ENCODE measurements at places on chromosomes 16 and 17. TPM values are rescaled to one million over a fixed set of nuclear protein-coding genes. Genes with fewer than 3 reads are reported as not detected.
A peak's percentile ranks its signal among the peaks of the same experiment; 100 is the strongest.

- H3K27ac ChIP-seq: no peak overlapping the region
- no peak overlapping the region for H3K4me3 ChIP-seq
- H3K27me3 ChIP-seq: no peaks in the 10 kb centered on the region
- DNase-seq: no peak
Observed at GRCh38 chr17:51217946-51218345, 41.9 kb downstream of the MBTD1 start.

DNA sequence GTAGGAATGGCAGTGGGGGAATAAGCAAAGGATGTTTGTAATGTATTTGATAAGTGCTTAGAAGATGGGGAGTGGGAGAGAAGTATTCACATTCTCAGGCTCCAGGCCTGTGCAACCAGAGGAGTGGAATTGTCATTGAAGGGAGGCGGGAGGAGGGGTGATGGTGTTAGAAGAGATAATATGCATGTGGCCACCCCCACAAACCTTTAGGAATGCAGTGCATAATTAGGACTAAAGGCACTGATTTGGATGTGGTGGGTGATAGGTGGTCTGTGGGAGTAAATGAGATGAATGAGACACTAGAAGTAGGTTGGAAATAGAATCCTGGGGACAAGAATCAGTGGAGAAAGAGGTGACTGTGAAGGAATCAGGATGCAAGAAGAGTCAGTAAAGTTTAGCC lies 27.1 kb downstream of the UTP18 start:
- peaks cover 87% of the 10 kb centered on the region for H3K36me3 ChIP-seq
- no peaks in the 10 kb centered on the region for H3K27me3 ChIP-seq
- H3K27ac ChIP-seq: peak overlapping the region; percentile 16
- DNase-seq: no peak
- no peak overlapping the region for H3K4me3 ChIP-seq

DNA sequence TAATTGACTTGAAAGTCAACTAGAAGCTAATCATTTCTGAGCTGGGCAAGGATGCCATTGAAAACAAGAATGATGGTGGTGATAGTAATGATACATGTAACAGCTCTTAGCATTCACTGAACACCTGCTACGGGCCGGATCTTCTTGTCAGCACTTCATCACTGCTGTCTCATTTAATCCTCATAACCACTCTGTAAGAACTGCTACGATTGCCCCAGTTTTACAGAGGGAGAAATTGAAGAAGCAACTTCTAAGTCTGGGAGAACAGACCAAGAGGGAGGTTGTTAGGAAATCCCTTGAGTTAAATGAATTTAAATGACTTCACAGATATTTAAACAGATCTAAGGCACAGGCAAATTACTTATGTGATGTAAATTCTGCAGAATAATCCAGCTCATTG lies 7.0 kb upstream of the GAN start:
- peaks cover under 1% of the 10 kb centered on the region for H3K4me1 ChIP-seq
- no peak overlapping the region for H3K4me3 ChIP-seq
- no peak overlapping the region for H3K27ac ChIP-seq
- DNase-seq: no peak
- H3K27me3 ChIP-seq: no peaks in the 10 kb centered on the region

GRCh38 chr17:32771396-32771795 lies 105.5 kb downstream of the MYO1D start:
- H3K27ac ChIP-seq: no peak overlapping the region
- peaks cover 10% of the 10 kb centered on the region for H3K36me3 ChIP-seq
- H3K4me1 ChIP-seq: peaks cover 5% of the 10 kb centered on the region
- no peaks in the 10 kb centered on the region for H3K27me3 ChIP-seq
- H3K4me3 ChIP-seq: no peak overlapping the region
- DNase-seq: no peak

DNA sequence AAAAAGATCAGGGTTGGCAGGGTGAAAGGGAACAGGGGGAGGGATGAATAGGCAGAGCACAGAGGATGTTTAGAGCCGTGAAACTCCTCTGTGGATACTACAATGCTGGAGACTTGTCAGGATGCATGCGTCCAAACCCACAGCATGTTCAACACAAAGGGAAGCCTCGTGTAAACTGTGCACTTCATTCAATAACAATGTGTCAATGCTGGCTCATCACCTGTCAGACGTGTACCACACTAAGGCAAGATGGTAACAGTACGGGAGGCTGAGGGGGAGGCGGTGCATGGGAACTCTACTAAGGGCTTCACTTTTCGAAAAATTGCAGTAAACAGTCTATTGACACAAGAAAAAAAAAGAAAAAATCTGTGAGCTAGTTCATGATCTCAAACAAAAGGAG lies 63.7 kb downstream of the C16orf95 start:
- no peak overlapping the region for H3K27ac ChIP-seq
- H3K27me3 ChIP-seq: no peaks in the 10 kb centered on the region
- no peak for DNase-seq

GRCh38 chr16:24986512-24987303 lies 28.5 kb downstream of the ARHGAP17 start:
- peak overlapping the region; percentile 39 for H3K4me3 ChIP-seq
- DNase-seq: no peak
- peaks cover 94% of the 10 kb centered on the region for H3K4me1 ChIP-seq
- H3K27ac ChIP-seq: peak overlapping the region; percentile 78
- H3K27me3 ChIP-seq: no peaks in the 10 kb centered on the region

DNA sequence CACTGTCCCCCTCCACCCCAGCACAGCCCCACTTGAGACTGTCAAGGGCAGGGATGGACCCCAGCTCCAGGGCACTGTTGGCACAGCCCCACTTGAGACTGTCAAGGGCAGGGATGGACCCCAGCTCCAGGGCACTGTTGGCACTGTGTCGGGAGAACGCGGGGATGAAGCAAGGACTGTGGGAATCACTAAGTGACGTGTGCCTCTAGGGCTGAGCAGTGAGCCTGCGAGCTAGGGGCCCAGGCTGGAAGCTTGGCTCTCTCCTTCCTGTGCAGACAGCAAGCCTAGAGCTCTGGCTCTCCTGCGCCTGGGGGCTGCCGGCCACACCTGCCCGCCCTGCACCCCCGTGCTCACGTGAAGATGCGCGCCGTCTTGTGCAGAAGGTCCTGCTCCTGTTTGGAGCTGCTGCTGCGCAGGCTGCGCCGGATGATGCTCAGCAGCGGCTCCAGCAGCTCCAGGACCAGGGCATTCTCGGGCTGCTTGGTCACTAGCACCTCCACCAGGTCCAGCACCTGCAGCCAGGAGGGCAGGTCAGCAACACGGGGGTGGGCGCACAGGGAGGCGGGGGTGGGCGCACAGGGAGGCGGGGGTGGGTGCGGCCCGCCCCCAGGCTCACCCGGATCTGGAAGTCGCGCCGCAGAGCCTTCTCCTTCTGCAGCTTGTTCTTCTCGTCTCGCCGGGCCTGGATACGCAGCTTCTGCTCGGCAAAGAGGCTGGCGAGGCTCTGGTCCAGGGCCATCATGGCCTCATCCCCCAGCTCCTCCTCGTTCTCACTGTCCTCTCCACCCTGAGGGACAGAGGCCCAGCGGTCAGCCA lies 10.8 kb downstream of the MYBBP1A start:
- H3K36me3 ChIP-seq: peaks cover 78% of the 10 kb centered on the region
- H3K27ac ChIP-seq: no peak overlapping the region
- H3K4me3 ChIP-seq: no peak overlapping the region
- no peaks in the 10 kb centered on the region for H3K27me3 ChIP-seq

- no peaks in the 10 kb centered on the region for H3K27me3 ChIP-seq
- H3K27ac ChIP-seq: no peak overlapping the region
- H3K4me3 ChIP-seq: no peak overlapping the region
- no peaks in the 10 kb centered on the region for H3K36me3 ChIP-seq
- H3K4me1 ChIP-seq: no peaks in the 10 kb centered on the region
Observed at GRCh38 chr16:82860071-82860470, 233.3 kb downstream of the CDH13 start.

- no peak overlapping the region for H3K4me3 ChIP-seq
- H3K4me1 ChIP-seq: peaks cover 7% of the 10 kb centered on the region
- no peak overlapping the region for H3K27ac ChIP-seq
- H3K36me3 ChIP-seq: peaks cover 10% of the 10 kb centered on the region
Observed at GRCh38 chr17:81210868-81211267, 11.9 kb downstream of the CEP131 start.

- H3K4me3 ChIP-seq: no peak overlapping the region
- no peaks in the 10 kb centered on the region for H3K4me1 ChIP-seq
- H3K27ac ChIP-seq: no peak overlapping the region
- DNase-seq: no peak
- H3K36me3 ChIP-seq: no peaks in the 10 kb centered on the region
- no peaks in the 10 kb centered on the region for H3K27me3 ChIP-seq
Observed at GRCh38 chr16:73998707-73999106, 297.9 kb upstream of the PSMD7 start.

DNA sequence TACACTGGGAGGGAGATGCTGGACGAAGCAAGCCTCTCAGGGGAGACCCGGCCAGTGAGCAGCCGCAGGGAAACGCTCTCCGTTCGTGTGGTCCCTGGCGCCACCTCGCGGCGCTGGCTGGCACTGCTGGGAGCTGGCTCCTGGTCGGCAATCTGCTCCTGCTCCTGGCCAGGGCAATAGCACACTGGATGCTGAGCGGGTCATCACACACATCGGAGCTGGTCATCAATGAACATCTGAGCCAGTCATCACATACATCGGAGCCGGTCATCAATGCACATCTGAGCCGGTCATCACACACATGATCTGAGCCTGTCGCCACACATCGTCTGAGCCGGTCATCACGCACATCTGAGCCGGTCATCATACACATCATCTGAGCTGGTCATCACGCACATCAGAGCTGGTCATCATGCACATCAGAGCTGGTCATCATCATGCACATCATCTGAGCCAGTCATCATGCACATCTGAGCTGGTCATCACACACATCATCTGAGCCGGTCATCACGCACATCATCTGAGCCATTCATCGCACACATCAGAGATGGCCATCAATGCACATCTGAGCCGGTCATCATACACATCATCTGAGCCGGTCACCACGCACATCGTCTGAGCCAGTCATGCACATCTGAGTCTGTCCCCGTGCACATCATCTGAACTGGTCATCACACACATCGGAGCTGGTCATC lies 217.3 kb downstream of the RBFOX3 start:
- peak; percentile 81 for DNase-seq
- peaks cover 46% of the 10 kb centered on the region for H3K27me3 ChIP-seq
- peaks cover 4% of the 10 kb centered on the region for H3K4me1 ChIP-seq
- H3K27ac ChIP-seq: no peak overlapping the region
- no peaks in the 10 kb centered on the region for H3K36me3 ChIP-seq

GRCh38 chr16:17606460-17606859 lies 135.7 kb upstream of the XYLT1 start:
- H3K27me3 ChIP-seq: peaks cover 36% of the 10 kb centered on the region
- H3K27ac ChIP-seq: no peak overlapping the region
- H3K36me3 ChIP-seq: no peaks in the 10 kb centered on the region
- H3K4me1 ChIP-seq: no peaks in the 10 kb centered on the region
- no peak for DNase-seq

- H3K27ac ChIP-seq: no peak overlapping the region
- no peak for DNase-seq
- H3K27me3 ChIP-seq: no peaks in the 10 kb centered on the region
- no peaks in the 10 kb centered on the region for H3K4me1 ChIP-seq
Observed at GRCh38 chr16:6749698-6750097, 582.9 kb upstream of the RBFOX1 start.

DNA sequence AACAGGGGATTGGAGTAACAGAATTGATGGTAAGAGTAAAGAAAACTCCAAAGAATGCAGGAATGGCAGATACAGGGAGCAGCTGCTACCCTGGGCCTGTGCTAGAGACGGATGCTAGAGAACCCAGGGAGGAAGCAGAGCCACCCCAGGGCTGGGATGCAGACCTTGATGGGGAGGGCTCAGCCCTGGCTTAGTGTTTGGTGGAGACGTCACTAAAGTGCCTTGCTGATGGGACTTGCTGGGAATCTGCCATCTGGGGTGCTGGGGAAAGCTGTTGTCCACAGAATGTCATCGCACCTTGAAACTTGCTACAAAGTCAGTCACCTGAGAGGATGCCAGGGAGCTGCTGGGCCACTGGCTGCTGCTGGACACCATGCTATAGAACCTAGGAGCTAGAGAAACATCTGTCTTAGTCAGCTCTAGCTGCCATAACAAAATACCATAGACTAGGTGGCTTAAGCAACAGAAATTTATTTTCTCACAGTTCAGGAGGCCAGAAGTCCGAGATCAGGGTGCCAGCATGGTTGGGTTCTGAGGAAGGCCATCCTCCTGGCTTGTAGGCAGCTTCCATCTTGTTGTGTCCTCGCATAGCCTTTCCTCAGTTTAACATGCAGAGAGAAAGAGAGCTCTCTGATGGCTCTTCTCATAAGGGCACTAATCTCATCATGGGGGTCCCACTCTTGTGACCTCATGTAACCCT lies 15.3 kb downstream of the MT1X start:
- peaks cover 8% of the 10 kb centered on the region for H3K4me1 ChIP-seq
- no peak overlapping the region for H3K4me3 ChIP-seq
- no peak overlapping the region for H3K27ac ChIP-seq
- DNase-seq: no peak
- H3K36me3 ChIP-seq: no peaks in the 10 kb centered on the region

DNA sequence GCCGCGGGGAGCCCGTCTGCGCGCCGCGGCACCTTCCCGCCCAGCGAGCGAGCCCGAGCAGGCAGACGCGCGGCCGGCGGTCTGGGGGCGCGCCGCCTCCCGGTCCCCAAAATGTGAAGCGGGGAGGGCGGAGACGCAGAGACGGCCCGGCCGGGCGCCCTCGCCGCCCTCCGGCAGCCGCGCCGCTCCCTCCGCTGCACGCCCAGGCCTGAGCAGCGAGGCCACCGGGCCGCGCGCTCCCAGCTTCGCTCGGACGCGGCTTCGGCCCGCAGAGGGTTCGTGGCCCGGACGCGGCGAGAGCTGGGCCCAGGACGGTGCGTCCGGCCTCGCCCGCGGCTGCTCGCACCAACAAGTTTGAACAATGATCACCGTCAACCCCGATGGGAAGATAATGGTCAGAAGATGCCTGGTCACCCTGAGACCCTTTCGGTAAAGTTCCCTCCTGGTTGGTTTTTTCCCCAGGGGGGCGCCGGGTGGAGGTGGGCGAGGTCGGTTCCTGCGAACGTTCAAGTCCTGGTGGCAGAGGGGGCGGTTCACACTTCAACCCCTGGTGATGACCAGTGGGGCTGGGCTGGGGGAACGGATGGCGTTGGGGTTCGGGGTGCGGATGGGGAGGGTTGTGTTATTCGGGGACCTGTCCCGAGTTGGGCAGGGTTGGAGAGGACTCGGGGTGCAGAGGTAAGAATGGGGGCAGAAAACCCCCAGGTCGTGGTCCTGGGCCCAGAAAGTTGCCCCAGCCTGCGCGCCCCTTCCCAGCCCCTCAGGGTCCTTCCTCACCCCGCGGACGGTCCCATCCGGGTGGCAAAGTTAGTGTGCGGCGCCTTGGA lies 678 bp downstream of the MGAT5B start:
- H3K36me3 ChIP-seq: no peaks in the 10 kb centered on the region
- peaks cover 10% of the 10 kb centered on the region for H3K4me1 ChIP-seq
- no peak overlapping the region for H3K27ac ChIP-seq

CCR7 gene
- 572 TPM for total RNA-seq

RNF222 gene
- not detected for total RNA-seq

ACAP1 gene
- 328 TPM for total RNA-seq

ATPAF2 gene
- total RNA-seq: 69.1 TPM

C16orf90 gene
- not detected for total RNA-seq

KRTAP2-3 gene
- total RNA-seq: not detected

SCIMP gene
- 24.5 TPM for total RNA-seq

KRTAP3-2 gene
- not detected for total RNA-seq

KCTD19 gene
- total RNA-seq: not detected
